Lower lobe of right lung (tissue), 2 donors: ENCODE measurements at places on chromosomes 12 and 14. TPM values are rescaled to one million over a fixed set of nuclear protein-coding genes. Genes with fewer than 3 reads are reported as not detected.

TRMT5 gene
- 10.6 TPM for total RNA-seq

COL2A1 gene
- not detected for total RNA-seq

SMCO2 gene
- total RNA-seq: 0.47 TPM

TAS2R42 gene
- total RNA-seq: not detected

- no peak for DNase-seq
Measured at GRCh38 chr12:31516702-31517101, 74.2 kb downstream of the DENND5B start.

- no peak for DNase-seq
Measured at GRCh38 chr14:100634026-100634425, 46.8 kb upstream of the BEGAIN start.

DNA sequence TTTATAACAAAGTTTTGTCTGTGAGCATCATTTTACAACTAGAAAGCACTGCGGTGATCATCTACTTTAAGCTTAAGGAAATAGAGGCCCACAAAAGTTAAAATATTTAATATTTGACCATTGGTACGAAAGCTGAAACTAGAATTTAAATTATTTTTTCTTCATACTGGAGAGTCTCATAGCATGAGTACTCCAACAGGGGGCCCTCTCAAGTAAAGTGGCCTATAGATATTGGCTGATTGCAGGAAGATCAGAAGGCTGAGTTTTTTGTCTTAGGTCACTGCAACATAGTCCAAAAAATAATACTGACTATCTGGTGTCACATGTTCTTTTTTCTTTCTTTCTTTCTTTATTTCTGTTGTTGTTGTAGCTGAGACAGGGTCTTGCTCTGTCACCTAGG, 75.3 kb upstream of the ZDHHC17 start:
- no peak for DNase-seq

DNA sequence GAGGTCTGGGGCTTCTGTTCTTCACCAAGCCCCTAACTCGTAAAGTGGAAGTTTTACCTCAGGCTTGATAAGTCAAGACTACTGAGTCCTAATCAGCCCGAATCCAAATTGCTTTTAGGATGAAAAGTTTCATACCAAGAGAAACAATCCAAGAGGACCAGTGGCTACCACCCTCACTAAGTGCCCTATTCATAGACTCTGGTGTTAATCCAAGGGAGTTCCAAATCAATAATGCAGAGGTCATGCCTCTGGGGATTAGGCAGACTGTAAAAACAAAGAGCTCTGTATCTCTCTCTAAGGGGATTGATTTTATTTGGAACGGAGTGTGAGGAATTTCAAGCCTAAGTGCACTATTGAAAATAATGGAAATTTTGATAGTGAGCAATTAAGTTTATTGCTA, 76.3 kb upstream of the LMNTD1 start:
- no peak for DNase-seq

- no peak for DNase-seq
Measured at GRCh38 chr12:32647275-32647674, 31.8 kb upstream of the DNM1L start.
